ENCODE measurements at places on chromosomes 5 and 9. TPM values are rescaled to one million over a fixed set of nuclear protein-coding genes. Genes with fewer than 3 reads are reported as not detected.

DNA sequence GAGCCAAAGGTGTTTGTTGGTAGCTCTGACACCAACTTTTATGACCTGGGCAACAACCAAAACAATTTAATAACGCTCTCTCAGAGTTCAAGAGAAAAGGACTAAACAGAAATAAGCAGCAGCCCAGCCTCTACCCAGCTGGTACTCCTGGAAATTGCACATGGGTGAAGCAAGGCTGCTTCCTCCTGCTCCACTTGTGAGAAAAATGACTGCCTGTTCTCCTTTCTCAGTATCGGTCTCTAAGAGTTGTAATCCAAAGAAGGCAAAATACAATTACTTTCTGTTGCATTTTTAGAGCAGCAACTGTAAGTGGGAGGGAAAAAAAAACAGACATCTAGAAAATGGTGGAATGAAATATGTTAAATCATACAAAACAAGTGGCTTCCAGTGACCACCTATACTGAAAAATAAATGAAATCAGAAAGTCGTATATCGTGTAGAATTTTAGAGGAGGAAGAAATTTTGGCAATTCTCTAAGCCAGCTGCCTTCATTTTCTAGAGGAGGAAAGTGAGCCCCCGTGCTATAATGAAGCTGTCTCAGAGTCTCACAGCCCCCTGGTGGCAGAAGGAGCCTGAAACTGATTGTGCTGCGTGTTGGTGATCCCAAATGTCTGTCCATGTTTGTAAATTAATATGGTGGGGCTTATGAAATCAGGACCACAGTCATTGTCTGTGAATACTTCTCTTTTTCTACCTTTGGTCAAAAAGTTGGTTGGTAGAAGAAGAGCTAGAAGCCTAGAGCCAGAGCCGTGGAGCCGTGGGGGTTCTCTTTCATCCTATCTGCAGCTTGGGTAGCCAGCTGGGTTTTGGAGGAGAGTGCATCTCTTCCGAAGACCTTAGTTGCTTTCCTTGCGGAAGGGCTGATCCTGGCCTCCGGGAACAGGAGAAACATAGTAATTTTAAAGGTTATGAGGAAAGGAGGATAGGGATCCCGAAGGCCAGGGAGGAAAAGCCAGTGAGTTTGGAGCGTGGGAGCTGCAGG lies 139.9 kb downstream of the PIP5K1B start:
- peak; percentile 68 for DNase-seq

DNA sequence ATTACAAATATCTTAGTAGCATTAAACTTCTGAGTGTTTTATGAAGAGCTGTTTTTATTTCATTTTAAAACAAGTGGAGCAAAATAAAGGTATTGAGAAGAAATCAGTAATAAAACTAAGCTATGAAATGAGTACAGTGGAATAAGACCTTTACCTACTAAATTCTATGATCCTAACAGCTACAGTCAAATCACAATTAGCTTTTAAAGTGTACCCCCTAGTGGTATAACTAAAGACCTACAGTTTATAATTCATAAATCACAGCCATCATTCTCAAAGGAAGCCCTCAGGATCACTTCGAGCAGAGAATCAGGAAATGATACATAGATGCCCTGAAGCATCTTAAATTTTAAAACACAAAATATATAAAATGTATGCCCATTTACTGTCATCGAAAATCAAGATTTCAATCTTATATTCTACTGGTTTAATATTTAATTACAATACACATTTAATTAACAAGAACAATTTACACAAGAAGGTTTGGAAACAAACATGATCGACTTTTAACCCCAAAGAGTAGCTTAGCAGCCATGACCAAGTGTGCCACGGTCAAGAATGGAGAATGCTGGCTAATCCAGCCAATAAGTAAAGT lies 12.3 kb downstream of the CCNH start:
- peak; percentile 15 for DNase-seq

DNA sequence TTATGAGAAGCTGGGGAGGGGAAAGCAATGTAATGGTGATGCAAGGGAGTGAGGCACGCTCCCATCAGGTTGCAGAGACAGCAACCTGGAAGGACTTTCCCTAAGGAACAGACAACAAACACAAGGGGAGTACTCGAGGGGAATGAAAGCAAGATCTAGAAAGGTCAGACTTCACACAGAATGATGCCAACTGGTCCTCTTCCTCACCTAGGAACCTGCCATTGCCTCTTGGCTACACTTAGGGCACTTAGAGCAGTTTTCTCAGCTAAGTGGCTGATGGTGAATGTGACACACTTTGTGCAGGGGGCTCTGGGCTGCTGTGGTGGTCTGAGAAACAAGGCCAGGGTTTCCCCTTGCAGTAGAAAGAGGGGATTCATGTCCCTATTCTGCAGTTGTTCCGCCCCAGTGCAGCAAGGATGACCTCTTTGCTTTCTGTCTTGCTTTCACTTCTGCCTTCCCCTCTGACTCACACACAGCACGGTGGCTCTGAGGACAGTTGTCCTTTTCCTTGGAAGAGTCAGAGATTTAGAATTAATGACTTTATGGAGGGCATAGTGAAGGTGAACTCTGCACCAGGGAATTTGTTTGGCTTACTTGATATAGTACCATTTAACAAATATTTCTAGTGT lies 394.0 kb upstream of the KLF4 start:
- no peak for DNase-seq

GRCh38 chr9:78612091-78612490 lies 315.2 kb downstream of the PSAT1 start:
- no peak for DNase-seq

Gene FGF1
- not detected for total RNA-seq

Gene CDH6
- 18.0 TPM for total RNA-seq

Gene APBA1
- 3.4 TPM for total RNA-seq

Measured in neural progenitor cell (in vitro differentiated cells).